SK-MEL-5 (cell line): ENCODE measurements at places on chromosomes 7 and 10.

- no peak for DNase-seq
Measured at GRCh38 chr10:123797813-123798212, 93.8 kb downstream of the CPXM2 start.

- DNase-seq: no peak
Measured at GRCh38 chr7:117068511-117069145, 115.3 kb downstream of the ST7 start.

GRCh38 chr7:578386-578785, 58.7 kb upstream of the PDGFA start:
- no peak for DNase-seq

DNA sequence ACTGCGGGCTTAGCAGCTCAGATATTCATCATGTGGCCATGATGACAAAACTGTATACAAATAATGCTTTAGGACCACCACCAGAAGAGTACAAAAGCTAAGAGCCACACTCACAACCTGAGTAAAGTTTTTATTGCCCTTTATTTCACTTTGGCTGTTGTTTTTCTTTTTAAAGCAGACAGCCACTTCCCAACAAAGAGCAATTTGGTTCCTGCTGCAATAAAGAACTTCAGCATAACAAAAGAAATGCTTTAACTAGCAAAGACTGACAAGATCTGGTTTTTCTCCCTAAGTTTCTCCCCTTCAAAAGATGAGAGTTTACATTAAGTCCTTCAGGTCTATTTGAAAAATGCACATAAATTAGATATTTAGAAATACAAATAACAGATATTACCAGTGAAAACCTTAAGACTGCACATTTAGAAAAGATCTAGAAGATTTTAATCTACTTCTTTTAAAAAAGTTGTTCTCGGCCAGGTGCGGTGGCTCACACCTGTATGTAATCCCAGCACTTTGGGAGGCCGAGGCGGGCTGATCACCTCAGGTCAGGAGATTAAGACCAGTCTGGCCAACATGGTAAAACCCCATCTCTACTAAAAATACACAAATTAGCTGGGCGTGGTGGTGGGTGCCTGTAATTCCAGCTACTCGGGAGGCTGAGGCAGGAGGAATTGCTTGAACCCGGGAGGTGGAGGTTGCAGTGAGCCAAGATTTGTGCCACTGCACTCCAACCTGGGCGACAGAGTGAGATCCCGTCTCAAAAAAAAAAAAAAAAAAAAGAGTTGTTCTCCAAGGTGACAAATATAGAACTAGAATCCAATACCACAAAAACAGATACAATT, 59.4 kb downstream of the WAPL start:
- no peak for DNase-seq

DNA sequence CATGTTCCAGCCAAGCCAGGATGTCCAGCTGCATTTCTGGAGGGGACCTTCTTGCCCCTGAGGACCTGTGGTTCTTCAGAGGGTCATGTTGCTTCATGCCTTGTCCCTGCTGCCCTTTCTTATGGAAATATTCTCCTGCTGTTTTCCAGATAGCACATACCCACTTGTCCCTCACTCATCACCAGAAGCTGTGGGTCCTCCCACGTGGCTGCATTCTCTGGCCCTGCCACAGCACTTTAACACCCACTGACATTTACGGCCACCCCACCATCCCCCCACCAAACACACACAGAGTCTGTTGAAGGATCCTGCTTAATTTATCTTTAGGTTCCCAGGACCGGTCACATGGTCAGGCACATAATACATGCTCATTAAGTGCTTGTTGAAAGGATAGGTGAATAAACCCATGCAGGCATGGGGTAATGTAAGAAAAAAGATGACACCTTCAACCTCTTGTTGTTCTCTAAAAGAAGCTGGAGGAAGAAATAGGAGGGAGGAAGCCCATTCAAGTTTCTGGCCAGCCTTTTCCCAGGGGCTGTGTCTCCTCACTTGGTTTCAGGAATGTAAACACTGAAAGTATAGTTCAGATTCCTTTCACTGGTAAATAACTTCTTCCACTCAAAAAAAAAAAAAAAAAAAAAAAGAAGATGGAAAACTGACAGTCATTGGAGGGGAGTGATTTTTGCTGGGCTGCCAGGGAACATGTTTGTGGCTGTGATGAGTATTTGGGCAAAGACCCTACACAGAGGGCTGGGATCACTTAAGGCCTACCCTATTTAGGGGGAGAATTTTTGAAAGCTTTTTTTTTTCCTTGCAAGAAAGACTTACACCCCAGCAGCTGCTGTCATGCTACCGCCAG, 19.8 kb upstream of the BMPER start:
- no peak for DNase-seq

DNA sequence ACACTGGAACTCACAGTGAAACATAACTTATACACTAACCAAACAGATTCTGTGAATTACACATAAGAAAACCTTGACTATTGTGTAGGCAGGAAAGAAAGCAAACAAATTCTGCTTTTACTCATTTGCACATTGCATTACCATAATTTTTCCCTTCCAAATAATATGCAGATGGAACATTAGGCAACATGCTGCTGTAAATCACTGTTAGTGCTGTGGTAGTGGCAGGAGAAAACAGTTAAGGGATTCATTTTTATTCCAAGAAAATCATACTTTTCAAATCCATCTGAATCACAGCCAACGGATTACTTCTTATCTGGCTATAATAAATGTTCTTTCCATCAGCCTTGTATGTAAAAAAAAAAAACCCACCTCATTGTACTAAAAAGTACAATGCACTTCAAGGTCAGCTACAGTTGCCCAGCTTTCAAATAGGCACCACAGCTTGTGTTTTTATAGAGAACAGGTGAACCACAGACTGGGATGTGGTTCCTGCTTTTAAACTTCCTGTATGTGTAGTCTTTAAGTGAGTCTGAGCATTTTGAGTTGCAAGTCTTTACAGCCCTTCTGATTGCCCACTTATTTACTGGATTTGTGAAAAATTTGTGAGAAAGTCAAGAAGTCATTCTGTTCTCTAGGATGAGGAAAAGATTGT, 590.0 kb upstream of the SEMA3D start:
- DNase-seq: no peak

DNA sequence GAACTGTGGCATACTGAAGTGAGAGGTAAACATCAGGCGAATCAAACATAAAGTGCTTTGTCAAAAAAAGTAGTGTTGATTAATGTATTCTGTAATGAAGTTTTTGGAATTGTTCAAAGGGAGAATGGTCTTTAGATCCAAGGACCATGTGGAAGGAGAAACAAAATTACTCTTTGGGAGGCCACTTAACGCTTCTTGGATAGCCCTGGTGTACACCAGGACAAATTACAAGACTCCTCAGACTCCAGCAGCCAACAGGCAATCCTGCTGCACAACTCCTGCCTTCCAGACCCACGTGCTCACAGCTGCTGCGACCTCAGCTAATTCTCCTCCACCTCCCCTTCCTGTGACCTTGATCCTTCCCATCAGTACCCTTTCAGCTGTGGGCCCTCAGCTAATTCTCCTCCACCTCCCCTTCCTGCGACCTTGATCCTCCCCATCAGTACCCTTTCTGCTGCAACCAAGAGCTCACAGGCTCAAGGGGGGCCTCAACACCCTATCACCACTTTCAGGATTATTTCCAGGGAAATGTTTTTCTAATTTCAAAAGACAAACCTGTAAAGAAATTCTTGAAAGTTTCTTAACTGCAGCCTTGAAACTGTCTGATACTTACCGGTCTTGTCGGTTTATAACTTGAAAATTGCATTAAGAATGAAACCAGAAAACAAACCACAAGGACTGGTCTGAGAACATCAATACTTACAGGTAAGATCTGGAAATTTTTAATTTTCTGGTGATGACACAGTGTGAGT, 29.7 kb upstream of the DDC start:
- DNase-seq: no peak

GRCh38 chr7:30671793-30672465, 10.3 kb downstream of the CRHR2 start:
- peak; percentile 51 for DNase-seq

GRCh38 chr7:90705391-90706071, 109.4 kb downstream of the CDK14 start:
- no peak for DNase-seq

- DNase-seq: no peak
Measured at GRCh38 chr7:54469740-54470139, 72.4 kb upstream of the VSTM2A start.

- DNase-seq: no peak
Measured at GRCh38 chr7:98066934-98067507, 39.6 kb upstream of the LMTK2 start.

GRCh38 chr7:5422396-5423305, 983 bp downstream of the TNRC18 start:
- DNase-seq: peak; percentile 36

DNA sequence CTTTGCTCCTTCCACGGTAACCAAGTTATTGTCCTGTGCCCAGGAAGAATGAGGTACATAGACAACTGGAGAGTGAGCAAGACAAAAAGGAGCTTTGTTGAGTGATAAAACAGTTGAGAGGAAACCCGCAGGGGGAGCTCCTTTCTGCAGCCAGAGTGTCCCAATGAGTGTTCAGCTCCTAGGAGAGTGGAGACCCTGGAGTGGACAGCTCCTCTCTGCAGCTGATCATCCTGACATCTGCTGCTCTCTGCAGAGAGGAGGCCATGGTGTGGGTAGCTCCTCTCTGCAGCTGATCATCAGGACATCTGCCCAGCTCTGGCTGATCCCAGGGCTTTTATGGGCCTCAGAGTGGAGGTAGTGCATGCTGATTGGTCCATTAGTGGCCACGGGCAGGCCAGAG, 53.4 kb upstream of the PCDH15 start:
- peak; percentile 0 for DNase-seq

GRCh38 chr7:55050281-55050680, 31.5 kb downstream of the EGFR start:
- peak; percentile 59 for DNase-seq

- DNase-seq: peak; percentile 76
Measured at GRCh38 chr7:133854739-133855138, 272.4 kb upstream of the LRGUK start.

DNA sequence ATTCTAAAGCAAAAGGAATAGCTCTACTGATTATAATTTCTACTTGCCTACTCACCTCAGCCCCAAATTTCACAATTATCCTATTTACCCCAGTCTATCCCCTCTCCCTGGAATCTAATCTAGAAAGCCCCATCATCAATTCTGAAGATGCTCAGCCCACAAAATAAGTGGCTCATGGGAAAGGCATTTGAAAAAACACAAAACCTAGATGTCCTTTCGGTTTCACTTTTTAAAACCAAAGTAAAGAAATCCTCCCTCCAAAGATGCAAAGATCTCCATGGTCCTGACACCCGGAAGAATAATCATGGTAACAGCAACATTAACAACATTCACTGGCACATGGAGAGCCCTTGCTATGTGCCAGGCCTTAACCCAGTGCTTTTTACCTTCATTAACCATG, 224.8 kb downstream of the FGFR2 start:
- DNase-seq: no peak

DNA sequence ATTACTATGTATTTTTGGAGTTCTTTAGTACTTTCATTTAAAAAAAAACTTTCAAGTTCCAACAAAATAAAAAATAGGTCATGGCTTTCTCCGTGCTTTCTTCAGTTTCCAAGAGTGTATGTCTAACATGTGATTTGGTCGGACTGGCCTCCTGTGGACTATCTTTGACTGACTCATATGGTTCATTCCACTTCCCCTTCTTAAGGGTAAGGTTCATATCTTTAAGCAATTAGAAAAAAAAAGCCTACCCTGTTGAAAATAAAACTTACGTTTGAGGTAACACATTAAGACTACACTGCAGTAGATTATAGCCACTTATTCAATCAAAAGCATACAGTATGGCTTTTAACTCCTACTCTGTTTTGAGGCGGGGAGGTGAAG, 112.8 kb upstream of the AHR start:
- peak; percentile 50 for DNase-seq

DNA sequence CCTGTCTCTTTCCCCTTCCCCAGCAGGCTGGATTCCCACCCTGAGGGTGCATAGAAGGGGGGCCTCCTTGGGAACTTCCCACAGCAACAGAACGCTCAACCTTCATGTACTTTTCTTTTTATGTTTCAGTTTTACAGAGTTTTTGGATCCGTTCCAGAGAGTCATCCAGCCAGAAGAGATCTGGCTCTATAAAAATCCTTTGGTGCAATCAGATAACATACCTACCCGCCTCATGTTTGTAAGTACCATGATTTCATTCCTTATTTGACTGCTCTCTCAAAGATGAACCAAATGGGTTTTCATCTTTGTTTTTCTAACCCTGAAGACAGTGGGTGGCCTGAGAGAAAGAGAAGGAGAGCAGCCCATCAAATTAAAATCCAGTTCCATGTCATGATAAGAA, 46.7 kb downstream of the PLPP4 start:
- no peak for DNase-seq

DNA sequence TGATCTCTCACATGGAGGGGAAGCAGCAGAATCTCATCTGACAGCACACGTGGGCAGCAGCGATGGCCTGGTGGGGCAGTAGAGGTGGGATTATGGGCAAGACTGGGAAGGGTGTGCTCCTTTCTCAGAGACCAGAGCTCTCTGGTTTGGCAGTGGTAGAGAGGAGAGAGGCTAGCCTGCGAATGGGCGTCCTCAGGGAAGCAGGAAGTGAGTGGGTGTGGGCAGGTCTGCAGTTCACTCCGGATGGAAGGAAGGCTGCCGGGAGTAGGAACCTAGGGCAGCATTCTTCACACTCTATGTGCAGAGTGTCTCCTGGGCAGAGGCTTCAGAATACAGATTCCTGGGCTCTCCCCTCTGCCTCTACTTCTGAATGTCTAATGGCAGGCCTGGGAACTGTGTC, 162.8 kb upstream of the BMPER start:
- no peak for DNase-seq

DNA sequence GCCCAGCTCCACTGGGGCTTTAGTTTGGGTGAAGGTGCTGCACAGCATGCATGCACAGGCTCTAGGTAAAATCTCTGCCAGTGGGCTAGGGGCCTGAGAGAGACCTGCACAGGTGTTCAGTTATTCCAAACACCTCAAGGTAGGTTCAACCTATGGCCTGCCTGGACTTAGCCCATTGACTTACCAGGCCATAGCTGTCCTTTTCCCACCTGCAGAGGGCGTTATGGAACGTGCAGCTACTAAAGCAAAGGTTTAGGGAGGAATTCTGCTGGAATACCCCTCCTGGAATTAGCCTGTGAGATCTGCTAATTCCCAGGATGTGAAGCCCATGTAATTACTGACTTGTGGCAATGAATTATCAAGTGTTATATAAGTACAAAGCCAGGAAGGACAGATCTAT, 3.6 kb downstream of the VWC2 start:
- peak; percentile 64 for DNase-seq
